CD4-positive, alpha-beta T cell treated with Interleukin-10 for 1 hour (primary cell): ENCODE measurements at places on chromosomes 2 and 18.

- DNase-seq, result no peak
Observed at GRCh38 chr2:214836568-214836967, 27.1 kb upstream of the BARD1 start.

DNA sequence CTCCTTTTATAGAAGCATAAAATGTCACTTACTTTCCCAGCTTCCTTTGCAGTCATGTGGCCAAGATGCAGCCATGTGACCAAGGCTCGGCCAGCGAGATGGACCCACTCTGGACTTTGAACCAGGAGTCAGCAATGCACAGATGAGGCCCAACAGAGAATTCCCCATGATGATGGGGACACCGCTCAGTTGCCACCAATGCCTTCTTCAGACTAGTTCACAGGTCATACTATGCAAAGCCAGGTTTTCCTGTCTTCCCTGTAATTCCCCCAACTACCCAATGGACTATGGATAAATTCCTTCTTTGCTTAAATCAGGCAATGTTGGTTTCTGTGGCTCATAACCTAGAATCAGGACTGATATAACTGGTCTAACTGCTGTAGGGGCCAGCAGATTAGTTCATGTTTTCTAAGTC is 22.5 kb upstream of the REL start:
- no peak for DNase-seq

- no peak for DNase-seq
Observed at GRCh38 chr2:123165616-123166015, 859.5 kb upstream of the CNTNAP5 start.

DNA sequence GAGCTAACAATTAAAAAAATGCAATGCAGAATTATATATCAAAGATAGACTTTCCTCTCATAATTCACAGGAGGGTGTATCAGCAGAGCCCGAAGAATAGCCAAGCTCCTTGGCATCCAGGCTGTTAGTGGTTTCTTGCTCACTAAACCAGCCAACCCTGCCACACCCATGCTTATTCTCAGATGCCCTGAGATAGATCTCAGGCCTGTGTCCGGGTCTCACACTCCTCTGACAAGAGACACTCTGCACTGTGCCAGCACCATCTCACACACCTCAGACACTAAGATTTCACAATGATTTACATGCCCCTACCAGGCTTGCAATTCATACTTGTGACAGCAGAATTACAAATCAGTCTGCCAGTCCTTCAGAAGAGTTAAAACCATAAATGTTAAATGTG is 64.5 kb downstream of the OSBPL1A start:
- DNase-seq, result no peak

- DNase-seq, result no peak
Observed at GRCh38 chr2:193695367-193695766, 1500.6 kb upstream of the TMEFF2 start.
